ENCODE measurements at places on chromosomes 6 and 20. TPM values are rescaled to one million over a fixed set of nuclear protein-coding genes. Genes with fewer than 3 reads are reported as not detected.

PAK5 gene
- total RNA-seq = 27.8 TPM

DNA sequence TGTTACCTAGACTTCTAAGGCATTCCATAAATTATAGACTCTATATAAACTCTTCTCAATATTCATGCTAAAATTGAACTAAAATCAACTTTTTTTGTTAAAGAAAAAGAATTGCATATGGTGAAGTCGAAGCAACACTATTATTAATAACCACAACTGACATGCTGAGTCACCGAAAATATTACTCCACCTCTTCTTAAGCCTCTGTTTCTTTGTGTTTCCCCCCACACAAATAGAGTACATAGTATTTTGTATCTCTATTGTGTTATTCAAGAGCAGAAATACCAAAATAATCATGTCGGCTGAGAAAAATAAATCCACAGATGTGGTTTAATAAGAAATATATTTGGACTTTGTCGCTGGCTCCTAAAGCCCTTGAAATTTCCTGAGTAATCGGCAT is 23.8 kb downstream of the TFB1M start:
- DNase-seq = no peak

PNLDC1 gene
- total RNA-seq = not detected

DNA sequence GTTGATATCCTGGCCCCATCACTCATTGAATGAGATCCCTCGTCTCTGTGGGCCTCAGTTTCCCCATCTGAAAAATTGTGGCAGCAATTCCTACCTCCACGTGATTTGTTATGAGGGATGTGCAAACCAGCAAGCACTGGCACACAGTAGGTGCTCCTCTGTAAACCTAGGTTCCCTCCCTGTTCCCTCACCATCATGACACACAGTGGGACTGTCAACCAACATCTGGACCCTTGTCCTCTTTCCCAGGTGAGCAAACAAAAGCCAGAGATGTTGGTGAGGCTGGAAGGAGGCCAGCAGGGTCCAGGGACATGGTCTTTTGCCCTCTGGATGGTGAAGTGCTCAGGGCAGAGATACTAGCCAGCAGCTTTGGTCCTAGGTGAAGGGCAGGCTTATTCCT is 26.1 kb downstream of the RSPO4 start:
- DNase-seq = no peak

LGSN gene
- not detected for total RNA-seq

DNA sequence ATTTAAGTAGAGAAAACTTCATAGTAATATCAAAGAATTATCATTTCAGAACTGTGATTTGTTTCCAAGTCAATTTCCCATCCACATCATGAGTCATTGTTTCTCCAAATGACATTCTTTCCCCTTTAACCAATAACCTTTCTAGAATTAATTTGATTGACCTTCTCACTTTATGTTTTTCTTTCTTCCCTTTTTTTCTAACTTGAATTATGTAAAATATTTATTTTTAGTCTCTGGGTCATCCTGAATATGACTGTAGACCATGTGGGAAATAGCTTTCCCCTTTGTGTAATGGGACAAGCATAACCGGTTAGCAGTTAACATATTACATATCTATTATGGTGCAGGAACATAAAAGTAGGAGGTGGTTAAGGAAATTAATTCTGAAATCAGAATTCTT is 291.1 kb downstream of the GJA1 start:
- no peak for DNase-seq

HTR1E gene
- 0.54 TPM for total RNA-seq

IMPG1 gene
- total RNA-seq = 0.36 TPM

L3MBTL3 gene
- total RNA-seq = 14.5 TPM

DNA sequence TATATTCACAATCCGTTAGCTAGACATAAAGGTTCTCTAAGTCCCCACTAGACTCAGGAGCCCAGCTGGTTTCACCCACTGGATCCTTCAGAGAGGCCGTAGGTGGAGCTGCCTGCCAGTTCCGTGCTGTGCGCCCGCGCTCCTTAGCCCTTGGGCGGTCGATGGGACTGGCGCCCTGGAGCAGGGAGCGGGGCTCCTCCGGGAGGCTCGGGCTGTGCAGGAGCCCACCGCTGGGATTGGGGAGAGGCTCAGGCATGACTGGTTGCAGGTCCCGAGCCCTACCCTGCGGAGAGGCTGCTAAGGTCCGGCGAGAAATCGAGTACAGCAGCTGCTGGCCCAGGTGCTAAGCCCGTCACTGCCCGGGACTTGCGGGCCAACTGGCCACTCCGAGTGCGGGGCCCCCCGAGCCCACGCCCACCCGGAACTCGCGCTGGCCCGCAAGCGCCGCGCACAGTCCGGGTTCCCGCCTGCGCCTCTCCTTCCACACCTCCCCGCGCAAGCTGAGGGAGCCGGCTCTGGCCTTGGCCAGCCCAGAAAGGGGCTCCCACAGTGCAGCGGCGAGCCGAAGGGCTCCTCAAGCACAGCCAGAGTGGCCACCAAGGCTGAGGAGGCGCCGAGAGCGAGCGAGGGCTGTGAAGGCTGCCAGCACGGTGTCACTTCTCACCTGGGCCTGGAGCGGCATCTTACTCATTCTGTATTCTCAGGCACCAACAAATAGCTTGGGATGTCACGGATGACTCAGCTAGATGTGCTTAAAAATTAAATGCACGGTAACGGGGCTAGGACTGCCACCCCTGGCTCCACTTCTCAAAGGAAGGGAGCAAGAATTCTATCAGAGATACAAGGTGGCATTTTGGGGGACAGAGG is 44.1 kb downstream of the IRF4 start:
- DNase-seq = no peak
